Activated T-cell treated with anti-CD3 and anti-CD28 coated beads, Interleukin-2, amount 50 U/mL, for 72 hours (primary cell): ENCODE measurements at places on chromosomes 7 and 10. TPM values are rescaled to one million over a fixed set of nuclear protein-coding genes. Genes with fewer than 3 reads are reported as not detected.

GRCh38 chr7:1548438-1548831 is 7.6 kb downstream of the TMEM184A start:
- DNase-seq = no peak

DNA sequence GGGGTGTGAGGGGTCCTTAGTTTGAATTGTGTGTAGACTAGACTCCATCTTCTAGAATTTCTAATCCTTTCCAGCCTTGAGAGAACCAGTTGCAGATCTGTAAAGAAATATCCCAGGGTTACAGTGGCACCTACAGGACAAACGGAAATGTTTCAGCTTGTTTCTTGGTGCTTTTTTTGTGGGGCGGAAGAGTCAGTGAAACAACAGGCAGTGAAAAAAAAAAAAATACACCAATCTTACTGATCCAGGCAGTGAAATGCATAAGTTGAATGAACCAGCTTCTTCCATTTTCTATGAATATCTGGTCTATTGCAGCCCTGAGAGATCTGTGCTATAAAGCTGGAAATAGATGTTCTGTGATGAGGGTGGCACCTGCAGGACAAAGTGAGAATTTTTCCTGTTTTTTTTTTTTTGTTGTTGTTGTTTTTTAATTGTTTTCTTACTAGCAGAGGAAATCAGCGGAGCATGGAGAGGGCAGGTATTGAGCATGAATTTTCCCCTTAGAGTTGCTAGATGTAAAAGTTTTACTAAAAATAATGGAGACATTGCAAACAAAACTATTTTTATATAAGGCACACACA is 81.9 kb upstream of the DYNC1I1 start:
- DNase-seq = no peak

- no peak for DNase-seq
These were observed 16.5 kb upstream of the CREB5 start for GRCh38 chr7:28395831-28396230.

DNA sequence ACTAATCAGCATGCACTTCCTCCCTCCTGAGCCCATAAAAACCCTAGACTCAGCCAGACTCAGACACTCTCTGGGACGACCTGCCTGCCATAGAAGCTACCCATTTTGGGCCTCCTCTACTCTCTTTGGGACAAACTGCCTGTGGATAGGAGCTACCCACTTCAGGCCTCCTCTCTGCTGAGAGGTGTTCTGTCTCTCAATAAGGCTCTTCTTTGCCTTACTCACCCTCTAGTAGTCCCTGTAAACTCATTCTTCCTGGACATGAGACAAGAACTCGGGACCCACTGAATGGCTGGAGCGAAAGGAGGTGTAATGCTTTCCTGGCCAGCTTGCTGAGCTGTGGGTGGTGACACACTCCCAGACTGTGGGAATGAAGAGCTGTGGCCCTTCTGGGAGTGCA is 424.8 kb upstream of the FZD8 start:
- no peak for DNase-seq

The DOCK4 gene
- total RNA-seq = 0.53 TPM

The BTBD16 gene
- not detected for total RNA-seq

DNA sequence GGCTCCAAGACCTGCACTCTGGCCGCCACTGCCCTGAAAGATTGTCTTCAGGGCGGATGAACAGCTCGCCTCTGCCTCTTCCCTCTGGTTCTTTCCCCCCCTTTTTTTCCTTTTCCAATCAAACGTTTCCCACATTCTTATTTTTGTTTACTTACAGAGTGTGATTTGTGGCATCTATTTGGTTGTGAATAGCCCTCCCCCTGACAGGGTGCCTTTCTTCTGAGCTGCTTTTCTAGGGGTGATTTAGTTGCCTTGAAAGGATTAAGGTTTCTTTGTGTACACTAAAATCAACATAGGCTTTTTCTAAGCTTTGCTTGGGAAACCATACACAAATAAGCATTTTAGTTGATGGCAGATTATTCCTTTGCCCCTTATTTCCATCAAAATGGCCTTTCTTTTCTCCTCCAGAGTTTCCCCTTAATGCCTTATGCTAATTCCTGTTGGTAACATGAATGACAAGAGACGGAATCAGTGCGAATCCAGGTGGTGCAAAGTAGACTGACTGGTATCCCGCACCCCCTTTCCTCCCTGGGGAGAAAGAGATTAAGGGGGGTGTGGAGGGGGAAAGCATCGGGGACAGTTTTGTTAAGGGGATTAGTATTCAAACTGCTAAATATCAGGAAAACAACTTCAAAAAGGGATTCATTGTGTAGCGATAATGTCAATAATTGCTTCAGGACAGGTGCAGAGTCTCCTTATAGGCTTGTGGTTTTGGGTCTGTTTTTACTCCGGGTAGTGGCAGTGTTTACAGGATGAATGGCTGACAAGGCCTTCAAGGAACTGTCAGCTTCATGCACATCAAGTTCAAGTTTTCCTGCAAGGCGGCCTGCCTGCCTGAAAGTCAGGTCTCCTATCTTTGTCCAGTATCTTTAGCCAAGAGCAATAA is 431.6 kb upstream of the GALNT17 start:
- no peak for DNase-seq
